ENCODE measurements at places on chromosomes 4 and X. TPM values are rescaled to one million over a fixed set of nuclear protein-coding genes. Genes with fewer than 3 reads are reported as not detected.

GRCh38 chr4:109910256-109910655 lies 2.4 kb upstream of the EGF start:
- H3K4me1 ChIP-seq = peaks cover 22% of the 10 kb centered on the region
- no peak overlapping the region for H3K4me3 ChIP-seq
- DNase-seq = no peak
- no peaks in the 10 kb centered on the region for H3K27me3 ChIP-seq

Gene FRG2
- total RNA-seq = not detected

DNA sequence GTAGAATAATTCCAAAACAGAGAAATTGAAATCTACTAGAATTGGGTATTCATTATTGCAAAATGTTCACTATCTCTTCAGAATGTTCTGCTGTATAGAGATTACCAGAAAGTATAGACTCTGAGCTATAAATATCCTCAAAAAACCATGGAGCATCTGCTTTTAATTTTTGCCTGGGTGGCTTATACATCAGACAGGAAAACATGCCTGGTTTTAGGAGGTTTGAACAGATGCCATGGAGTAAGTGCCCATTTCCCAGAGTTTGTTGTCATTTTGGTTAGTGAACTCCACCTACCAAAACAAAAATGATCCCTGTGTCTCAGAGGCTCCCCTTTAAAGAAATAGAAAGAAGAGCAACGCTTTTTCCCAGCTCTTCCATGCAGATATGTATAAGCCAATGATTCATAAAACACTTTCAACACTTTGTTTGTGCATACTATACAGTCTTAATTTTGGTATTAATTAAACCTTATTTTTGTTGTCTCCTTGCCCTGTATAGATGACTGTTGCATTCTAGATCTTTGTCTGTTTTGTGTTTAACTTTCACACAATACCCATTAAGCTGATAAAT lies 68.7 kb downstream of the MEPE start:
- H3K27ac ChIP-seq = no peak overlapping the region
- no peak for DNase-seq
- H3K36me3 ChIP-seq = no peaks in the 10 kb centered on the region
- H3K4me3 ChIP-seq = no peak overlapping the region
- H3K4me1 ChIP-seq = peaks cover 38% of the 10 kb centered on the region

Gene IL21
- total RNA-seq = not detected

Gene ASMT
- 0.45 TPM for total RNA-seq

Gene MTM1
- 9.2 TPM for total RNA-seq
